NCI-H1930 (cell line): ENCODE measurements at places on chromosomes 3 and 15.

DNA sequence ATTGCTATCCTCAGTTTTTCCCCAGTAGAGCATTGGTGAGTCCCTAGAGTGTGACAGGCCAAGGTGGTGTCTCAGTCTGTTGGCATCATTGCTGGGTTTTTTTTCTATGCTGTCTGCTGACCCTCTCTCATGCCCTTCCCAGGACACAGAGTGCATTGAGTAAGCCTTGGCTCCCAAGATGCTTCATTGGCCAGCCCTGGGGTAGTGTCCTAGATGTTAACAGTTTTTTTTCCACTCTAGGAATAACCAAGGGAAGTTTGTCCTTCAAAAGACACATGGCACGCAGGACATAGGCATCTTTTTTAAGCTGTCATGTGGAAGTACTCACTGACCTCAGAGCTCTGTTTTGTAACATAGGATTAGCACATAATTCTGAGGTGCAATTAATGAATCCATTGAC is 19.5 kb downstream of the ADAMTSL3 start:
- no peak for DNase-seq

DNA sequence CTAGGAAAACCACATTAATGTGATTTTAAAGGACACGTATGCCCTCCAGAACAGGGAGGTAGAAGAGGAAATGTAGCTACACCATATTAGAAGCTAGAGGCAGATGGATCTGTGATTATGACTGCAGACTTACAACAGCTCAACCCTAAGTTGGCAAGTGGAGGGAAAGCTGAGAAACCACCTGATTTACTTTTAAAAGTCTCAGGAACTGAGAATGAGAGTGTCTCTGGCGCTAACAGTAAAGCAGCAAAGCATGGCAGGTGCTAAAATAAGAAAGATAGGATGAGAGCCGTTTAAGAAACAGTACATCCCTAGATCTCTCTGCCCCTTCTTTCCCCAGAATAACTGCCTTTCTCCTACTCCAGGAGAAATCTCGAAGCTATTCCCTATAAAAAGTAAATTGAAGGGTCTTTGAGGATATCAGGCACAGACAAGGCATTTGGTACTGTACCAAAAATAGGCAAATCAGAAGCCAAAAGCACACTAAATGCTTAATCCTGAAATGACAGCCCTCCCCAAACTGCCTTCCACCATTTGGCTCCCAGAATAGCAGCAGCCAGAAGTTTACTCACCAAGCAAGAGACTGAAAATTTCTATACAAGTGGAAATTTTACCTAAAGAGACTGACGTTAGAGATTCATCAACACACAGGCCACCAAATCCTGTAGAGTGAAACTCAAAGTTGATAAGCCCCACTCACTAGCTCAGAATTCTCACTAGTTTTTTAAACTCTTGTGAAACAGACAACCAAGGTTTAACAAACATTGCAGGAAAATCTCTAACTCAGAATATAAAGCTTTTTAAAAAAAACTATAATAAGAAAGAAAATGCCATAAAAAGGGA is 34.3 kb upstream of the PARP14 start:
- no peak for DNase-seq

GRCh38 chr3:56677286-56677685 is 5.8 kb downstream of the TASOR start:
- no peak for DNase-seq

- DNase-seq, result no peak
These were observed 132.8 kb upstream of the GADL1 start for GRCh38 chr3:31027191-31027761.

DNA sequence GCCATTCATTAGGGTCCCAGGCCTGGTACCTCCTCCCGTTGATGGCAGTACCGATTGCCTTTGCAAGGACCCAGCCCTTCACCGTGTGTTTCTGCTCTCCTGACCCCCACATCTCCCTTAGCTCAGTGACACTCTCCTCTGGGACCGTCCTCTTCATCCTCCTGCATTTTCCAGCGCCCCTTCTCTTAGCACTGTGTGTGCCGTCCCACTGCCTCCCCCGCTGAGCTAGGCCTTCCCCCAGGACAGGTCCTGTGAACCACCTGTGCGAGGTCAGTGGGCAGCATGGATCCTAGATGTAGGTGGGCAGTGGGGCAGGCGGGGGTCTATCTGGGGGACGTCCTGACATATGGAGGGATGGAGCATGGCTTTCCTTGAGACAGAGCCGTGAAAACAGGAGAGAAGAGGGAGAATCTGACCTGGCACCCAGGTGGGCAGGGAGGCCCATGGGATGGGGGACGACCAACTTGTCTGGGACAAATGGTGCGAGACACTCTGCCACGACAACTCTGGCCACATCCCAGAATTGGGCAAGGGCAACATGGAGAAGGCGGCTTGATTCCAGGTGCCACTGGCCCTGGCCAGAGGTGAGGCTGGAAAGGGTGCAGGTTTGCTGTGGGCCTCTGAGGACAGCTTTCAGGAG is 87.7 kb upstream of the ALDH1L1 start:
- no peak for DNase-seq

GRCh38 chr3:78580681-78581080 is 1187.1 kb downstream of the ROBO1 start:
- no peak for DNase-seq

- no peak for DNase-seq
These were observed 7.2 kb downstream of the RTF1 start for GRCh38 chr15:41423979-41424659.

DNA sequence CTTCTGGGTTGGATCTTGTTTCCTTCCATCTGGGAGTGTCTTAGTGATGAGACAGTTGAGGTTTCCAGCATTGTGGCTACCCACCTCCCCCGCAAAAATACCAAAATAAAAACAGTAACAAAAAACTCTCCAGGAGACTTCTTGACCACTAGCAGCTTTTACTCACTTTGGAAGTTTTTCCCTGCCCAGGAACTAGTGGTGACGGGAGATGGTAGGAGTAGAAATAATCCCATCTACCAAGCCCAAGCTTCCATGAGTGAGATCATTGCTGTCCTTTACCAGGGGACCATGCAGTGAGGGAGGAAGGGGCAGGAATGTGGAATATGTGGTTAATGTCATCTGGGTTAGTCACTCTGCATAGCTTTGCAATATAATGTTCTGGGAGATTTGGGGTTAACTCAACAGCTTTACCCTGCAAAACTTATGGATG is 187.7 kb downstream of the ITPR1 start:
- no peak for DNase-seq

DNA sequence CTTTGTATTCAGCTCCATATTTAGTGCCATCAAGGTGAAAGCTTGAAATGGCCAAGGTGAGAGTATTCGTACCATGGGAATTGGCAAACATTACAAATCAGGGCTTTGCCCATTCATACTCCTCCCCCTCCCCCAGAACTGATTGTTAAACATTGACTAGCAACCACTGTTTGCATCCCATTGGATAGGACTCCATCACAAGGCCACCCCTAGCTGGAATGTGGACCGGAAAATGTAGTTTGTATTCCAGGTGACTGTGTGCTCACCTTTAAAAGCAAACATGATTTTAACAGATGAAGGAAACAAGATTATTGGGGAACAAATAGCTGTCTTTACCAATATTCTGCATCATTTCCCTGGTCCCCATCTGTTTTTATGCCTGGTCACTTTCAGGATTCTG is 14.1 kb downstream of the ST3GAL6 start:
- DNase-seq, result no peak

- DNase-seq, result no peak
These were observed 25.0 kb downstream of the ACP3 start for GRCh38 chr3:132342183-132342582.

DNA sequence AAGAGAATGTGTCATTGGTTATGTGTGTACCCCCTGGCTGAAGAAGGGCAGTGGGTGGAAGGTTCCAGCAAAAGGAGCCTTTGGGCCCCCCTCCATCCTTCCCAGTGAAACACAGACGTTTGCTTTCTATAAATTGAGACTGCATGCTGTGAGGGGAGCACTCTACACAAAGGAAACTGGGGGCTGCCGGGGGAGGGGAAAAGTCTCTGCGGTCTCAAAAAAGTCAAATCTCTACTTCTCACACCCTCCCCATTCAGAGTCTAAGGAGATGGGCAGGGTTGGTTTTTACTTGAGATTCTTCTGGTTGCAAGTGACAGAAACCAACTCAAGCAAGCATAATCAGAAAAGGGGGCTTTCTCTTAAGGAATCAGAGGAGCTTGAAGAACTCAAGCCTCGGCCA is 50.1 kb upstream of the TLE3 start:
- DNase-seq, result no peak

DNA sequence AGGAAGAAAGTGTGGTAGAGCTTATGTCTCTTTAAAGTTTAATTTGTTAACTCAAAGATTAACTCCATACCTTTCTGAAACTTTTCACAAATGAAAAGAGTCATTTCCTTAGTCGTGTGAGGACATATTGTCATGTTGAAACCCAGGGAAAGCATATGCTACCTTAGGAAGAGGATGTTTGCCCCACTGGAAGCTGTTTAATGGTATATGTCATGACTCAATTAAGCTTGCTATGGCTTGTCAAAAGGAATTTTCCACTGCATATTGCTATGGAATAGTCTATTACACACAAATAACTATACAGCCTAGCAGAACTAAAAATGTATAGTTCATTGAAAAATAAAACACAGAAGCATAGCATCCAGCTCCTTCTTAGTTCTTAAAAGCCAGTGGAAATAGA is 69.9 kb downstream of the NSUN3 start:
- no peak for DNase-seq

DNA sequence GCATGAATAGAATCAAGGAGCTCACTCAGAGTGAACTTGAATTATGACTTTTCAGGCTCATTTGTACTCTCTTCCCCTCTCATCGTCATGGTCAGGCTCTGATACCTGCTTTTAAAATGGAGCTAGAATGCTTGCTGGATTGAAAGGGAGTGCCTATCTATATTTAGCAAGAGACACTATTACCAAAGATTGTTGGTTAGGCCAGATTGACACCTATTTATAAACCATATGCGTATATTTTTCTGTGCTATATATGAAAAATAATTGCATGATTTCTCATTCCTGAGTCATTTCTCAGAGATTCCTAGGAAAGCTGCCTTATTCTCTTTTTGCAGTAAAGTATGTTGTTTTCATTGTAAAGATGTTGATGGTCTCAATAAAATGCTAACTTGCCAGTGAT is 9.6 kb downstream of the CCNDBP1 start:
- no peak for DNase-seq

- no peak for DNase-seq
These were observed 108.0 kb upstream of the SMAD3 start for GRCh38 chr15:66957431-66957720.

GRCh38 chr15:44727485-44728231 is 8.7 kb upstream of the TRIM69 start:
- DNase-seq, result no peak

DNA sequence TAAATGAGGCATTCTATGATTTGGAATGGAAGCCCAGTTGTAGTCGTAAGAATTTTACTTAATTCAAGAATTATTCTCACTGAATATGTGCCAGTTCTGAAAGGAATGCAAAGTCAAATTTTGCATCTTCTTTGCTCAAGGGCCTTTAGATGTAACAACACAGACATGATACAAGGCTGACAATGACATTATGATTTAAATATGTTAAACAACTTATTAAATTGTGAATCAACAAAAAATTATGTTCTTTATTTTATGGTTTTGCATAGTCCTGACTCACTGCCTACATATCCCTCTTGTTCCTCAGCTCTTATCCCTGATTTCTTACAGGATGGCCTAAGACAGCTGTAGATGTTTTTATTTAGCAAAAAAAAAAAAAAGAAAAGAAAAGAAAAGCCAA is 170.9 kb upstream of the NR2E3 start:
- DNase-seq, result no peak

DNA sequence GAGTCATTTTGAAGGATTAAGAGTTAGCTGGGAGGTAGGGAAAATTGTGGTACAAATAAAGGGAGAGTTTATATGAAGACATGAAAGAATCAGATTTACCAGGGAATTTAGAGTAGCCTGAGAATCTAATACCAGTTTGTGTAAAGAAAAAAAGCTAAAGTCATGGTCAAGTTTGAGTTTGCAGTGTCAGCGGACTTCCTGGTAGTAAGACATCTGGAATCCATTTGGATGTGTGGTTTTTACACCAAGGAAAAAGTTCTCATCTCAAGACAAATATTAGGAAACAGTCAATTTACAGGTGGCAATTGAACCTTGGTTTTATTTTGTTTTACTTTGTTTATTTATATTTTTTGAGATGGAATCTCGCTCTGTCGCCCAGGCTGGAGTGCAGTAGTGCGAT is 1.5 kb upstream of the P2RY12 start:
- no peak for DNase-seq

DNA sequence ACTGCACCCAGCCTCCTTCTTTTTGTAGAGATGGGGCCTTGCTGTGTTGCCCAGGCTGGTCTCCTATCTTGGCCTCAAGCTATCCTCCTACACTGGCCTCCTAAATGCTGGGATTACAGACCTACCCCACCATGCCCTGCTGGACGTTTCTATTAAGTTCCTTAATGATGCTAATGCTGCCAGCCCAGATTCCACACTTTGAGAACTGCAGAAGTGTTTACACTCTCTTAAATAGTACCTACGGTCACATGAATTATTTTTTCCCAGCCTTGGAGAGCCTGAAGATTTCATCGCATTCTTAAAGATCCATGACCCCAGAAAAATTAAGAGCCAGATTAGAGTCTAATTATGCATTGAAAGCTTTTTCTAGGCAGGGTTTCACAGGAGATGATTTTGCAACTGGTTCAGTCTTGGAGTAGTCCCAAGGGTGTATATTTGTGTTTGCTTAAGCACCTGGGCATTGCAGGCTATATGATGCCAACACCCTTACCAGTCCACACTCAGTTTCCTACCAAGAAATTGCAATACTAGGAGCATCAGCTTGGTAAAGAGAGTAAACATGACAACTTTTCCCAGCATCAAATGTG is 36.6 kb downstream of the TM4SF4 start:
- no peak for DNase-seq

- DNase-seq, result no peak
These were observed 124.3 kb downstream of the TIGIT start for GRCh38 chr3:114418107-114418506.

- no peak for DNase-seq
These were observed 567.6 kb upstream of the ARPP21 start for GRCh38 chr3:35071772-35072171.

- no peak for DNase-seq
These were observed 17.2 kb downstream of the TMOD3 start for GRCh38 chr15:51846463-51847230.

DNA sequence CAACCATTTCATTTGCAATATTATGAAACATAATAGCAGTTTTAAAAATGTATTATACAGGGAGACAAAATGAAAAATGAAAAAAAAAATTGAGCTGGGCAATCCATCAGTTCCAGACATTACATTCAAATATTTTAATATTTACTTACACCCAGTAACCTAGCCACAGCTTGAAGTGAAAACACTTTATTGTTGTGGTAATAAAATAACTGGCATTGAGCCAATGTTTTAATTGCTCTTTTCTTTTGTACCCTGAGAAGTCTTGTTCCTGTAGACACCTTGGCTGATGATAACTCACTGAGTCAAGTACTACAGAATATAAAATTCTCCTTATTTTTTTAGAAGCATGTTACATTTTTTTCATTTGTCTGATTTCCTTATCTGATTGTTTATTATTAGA is 180.6 kb downstream of the ROBO1 start:
- no peak for DNase-seq

- DNase-seq, result no peak
These were observed 6.5 kb downstream of the PSMD2 start for GRCh38 chr3:184305577-184305976.
